Occipital lobe (tissue), 3 donors: ENCODE measurements at places on chromosomes 12 and 14. TPM values are rescaled to one million over a fixed set of nuclear protein-coding genes. Genes with fewer than 3 reads are reported as not detected.

DNA sequence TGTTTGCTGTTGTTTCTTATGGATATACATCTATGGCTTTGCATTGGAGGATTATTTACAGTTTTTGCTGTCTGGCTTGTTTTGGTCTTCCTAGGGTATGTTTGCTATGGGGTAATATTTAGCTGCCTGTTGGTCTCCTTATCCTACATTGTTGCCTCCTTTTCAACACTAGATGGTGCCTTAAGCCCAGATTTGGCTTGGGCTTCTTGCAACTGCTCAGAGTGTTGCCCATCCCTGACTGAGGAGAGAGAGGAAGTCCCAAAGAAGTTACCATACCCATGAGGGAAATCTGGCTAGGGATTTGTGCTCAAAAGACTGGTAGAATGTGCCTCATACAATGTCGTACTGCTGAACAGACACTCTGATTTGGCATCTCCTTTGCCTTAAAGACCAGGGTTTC, 94.6 kb upstream of the MUCL1 start:
- DNase-seq = no peak

- no peak for DNase-seq
Measured at GRCh38 chr12:117363056-117363662, 1.7 kb upstream of the NOS1 start.

DNA sequence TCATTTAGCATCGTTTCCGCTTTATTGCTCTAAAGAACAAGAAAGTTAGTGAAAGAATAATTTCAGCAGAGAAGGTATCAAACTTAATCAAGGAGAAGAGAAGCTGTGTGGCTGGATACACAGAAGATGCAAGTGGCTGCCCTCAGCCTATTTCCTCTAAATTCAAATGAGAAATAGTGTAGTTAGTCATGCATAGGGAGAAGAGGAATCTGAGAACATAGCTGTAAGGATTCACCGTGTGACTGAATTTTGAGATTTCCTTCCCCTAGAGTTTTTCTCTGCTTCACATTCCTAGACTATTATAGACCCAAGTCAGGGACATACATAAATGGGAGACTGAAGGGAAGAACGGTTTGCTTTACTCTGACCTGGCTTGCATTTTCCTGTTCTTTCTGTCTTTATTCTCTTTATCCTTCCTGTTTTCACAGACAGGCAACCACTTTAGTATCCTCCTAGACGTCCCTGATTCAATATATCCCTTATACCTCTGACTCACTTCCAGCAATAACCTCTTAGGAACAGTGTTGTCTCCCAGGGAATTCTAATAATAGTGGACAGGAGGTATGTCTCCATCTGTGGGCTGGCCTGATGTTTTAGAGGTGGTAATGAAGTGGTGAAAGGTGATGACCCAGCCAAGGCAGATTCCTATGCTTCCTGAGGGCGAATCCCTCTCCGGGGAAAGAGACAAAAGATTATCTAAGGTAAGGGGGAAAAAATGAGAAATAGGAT, 7.0 kb downstream of the RNASE10 start:
- DNase-seq = no peak

DNA sequence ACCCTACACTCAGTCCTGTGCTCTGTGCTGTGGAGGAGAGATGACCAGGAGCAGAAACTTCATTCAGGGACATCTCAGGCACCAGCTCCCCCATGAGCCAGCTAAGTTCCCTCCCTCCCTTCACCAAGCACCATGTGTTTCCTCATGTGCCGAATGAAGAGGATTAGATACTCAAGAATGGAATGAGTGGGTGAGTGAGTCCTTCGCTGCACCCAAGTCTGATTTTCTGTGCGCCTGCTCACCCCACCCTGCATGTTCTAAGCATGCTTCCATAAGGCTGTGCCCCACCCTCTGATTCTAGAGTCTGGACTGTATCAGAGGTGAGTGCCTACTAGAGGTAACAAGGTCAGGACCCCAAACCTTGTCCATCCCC, 12.1 kb downstream of the SERPINA5 start:
- DNase-seq = no peak

GRCh38 chr14:26856876-26857518, 259.2 kb upstream of the NOVA1 start:
- no peak for DNase-seq

DNA sequence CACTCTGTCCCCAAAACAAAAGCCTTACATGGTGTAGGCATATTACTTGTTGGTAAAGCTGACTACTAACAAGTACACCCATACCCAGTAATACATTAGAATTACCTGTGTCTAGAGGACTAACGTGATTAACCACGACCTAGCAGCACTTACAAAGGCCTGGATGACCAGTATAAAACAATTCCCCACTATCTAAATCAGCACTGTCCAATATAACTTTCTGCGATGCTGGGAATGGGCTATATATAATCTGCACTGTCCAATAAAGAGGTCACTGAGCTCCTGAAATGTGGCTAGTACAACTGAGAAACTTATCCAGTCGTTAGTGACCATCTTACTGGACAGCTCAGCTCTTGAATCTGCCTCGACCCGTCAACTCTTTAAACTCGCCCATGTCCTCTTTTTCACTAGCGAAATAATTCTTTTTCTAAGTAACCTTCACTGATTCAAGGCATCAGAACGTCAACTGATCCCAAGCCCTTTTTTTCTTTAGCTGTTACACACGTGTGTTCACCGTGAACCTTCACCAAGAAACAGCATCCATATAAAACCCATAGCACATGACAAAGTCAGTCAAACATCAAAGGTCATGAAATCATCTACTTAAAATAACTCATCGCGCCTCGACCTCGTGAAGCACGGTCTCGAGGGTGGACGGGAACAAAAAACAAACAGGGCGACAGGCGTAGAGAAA, 905 bp upstream of the CIPC start:
- no peak for DNase-seq

DNA sequence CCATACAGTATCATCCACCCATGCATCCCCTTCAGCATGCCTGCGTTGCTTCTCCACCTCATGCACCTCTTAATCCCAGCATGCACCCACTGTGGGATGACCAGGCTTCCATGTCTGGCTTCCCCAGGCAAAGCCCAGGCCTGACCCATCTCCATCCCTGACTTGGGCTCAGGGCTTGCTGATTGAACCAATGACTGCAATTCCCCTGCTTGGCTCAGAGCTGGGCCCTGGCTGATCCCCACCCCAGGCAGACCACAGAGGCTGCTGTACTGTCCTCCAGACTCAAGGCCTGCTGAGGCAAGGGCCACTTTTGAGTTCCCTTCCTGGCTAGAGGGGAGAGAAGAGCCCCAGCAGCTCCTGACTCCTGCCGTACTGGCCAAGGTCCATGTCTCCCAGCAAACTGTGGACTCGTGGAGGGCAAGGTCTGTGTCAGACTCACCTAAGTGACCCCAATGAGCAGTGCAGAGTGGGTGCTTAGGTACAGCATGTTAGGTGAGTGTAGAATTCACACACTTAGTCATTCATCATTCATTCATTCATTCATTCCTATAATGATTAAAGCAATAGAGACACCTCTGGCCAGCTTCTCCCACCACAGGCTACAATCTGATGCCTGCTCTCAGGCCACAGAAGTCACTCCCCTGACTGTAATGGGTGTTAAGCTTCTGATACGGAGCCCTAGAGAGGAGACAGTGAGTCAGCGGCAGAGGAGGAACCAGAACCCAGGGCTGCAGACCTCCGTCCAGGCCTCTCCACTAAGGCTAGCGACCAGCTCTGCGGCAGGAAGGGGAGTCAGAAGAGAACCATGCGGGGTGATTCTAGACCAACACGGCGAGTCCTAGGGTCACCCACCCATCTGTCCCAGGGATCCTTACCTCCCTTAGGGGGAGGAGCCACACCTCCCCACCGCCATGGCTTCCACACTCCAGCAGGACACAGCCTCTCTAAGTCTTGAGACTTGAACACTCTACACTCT, 2.9 kb downstream of the BEGAIN start:
- DNase-seq = no peak

DNA sequence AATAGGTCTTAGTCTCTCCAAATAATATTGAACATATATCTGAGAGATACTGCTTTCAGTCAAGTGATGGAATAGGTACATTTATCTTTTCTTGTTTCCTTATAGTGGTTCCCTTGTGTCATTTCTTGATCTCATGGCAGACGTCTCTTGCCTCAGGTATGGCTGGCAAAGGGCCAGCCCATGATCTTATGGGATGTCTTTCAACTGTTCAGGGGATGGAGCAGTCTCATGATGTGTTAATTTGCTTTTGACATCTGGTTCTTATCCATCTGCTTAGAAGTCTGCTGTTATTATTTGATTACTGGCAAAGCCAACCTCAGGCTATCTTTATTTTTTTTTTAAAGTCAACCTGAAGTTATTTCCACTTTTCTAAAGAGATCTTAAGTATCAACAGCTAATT, 262.9 kb downstream of the TMEM117 start:
- no peak for DNase-seq

- DNase-seq = no peak
Measured at GRCh38 chr12:61365001-61365400, 895.2 kb upstream of the USP15 start.

- no peak for DNase-seq
Measured at GRCh38 chr14:106436310-106436905, 910.0 kb downstream of the TMEM121 start.

DNA sequence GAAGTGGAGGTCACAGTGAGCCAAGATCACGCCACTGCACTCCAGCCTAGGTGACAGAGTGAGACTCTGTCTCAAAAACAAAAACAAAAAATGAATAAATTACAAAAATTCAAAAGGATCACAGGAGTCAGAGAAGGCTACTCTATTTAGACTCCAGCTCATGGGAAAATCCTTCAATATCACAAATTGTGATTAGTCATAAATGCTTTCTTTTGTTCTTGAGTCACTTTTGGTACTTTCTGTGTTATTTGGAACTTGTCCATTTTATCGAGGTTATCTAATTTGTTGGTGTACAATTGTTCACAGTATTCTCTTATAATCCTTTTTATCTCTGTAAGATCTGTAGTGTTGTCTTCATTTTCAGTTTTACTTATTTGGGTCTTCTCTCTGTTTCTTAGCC, 18.9 kb downstream of the ALDH2 start:
- DNase-seq = no peak

DNA sequence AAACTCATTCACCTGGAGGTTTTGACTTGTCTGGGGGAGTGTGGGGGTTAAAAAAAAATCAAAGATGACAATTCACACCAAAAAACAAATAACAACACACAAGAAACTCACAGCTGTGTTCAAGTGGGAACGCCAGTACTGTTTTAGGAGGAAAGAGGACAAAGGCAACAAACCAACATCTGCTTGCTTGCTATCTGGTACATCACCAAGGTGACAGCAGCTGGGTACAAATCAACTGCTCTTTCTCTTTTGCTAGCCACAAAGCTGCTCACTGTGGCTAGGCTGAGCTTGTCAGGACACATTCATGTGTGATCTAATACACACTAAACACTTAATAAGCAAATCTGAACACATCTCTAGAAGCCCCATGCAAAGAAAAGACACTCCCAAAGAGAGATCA, 128.0 kb upstream of the RAP1B start:
- no peak for DNase-seq

- no peak for DNase-seq
Measured at GRCh38 chr14:103281496-103282231, 52.4 kb upstream of the EIF5 start.

GRCh38 chr14:66717561-66718140, 209.7 kb downstream of the GPHN start:
- no peak for DNase-seq

DNA sequence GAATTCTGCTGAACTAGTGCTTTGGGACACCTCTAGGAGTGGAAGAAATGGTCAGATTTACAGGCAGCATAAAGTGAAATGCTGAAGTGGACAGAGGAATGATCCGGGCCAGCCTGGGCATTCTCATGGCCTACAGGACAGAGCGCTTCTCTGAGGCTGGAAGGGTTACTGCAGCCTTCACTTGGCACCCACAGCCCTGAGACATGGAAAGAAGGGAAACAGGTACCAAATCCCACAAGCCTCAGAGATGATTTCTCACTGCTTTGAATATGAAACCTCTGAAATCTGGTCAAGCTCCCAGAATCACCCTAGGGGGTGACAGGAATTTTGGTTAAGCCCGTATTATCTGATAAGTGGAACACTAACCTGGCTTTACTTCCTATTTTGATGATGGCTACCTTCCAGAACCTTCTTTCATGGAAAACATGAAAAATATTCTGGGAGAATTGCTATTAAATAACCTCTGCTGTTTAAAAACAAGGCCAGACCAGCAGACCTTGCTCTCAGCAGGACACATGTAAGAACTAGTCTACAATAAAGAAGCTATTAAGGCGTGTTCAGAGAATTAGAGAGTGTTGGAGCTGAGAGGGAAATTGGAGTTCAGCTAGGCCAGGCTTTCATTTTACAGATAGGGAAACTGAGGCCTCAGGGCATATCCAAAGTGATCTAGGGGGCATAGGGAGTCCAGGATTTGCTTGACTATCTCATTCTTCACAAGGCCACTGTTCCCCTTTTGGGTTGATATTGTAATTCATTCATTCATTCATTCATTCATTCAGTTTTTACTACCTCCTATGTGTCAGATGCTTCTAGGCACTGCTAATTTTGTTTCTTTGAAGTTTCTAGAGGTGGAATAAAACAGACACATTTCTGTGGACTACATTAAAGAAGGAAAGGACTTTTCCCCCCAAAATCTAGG, 281.5 kb downstream of the ZFP36L1 start:
- no peak for DNase-seq

DNA sequence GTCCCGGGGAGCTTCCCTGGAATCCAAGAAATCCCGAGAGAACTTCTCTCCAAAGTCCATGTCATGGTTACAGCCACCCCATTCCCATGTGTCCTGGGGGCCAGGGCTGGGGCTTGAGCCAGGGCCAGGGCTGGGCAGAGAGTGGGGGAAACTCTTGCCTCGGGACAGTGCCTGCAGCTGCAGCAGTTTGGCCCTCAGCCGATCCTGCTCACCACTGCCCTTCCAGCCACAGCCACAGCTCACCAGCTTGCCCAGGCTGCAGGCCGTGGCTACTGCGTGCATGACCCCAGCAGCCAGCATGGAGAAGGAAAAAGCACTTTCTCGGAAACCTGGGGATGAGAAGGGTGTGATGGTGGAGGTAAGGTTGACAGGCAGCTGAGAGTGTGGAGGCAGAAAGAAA, 3.5 kb downstream of the WNT10B start:
- DNase-seq = no peak

- peak; percentile 60 for DNase-seq
Measured at GRCh38 chr12:51751661-51752060, 96.9 kb downstream of the FIGNL2 start.

GRCh38 chr14:77105145-77105939, 7.3 kb downstream of the CIPC start:
- peak; percentile 51 for DNase-seq

DNA sequence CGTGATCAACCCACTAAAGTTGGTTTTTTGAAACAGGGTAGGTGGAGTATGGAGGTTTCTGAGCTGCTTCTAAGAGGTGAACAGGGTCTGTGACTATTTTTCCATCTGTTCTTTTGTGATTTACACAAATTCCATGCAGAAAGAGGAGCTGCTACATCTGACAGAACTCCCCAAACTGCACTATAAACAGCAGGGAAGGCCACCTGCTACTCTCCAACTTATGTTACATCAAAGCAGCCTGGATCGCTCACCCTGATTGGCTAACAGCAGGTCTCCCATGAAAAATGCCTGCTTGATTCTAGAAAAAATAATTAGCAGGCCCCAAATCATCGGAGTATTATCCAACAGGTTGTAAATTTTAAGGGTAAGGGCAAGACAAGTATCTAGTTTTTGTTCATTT, 282.9 kb upstream of the FLRT2 start:
- DNase-seq = no peak

- DNase-seq = no peak
Measured at GRCh38 chr14:69317102-69317755, 57.3 kb downstream of the GALNT16 start.

Gene GPRC5D
- not detected for total RNA-seq

Gene C1S
- total RNA-seq = 10.8 TPM

Gene ZC2HC1C
- total RNA-seq = 2.8 TPM

Gene KLRF1
- total RNA-seq = 0.47 TPM

Gene GLI1
- 0.16 TPM for total RNA-seq

Gene OR4E2
- total RNA-seq = not detected

Gene CLEC1B
- total RNA-seq = not detected

Gene ZDHHC22
- total RNA-seq = 12.0 TPM

Gene PPP2R3C
- 64.7 TPM for total RNA-seq
